ENCODE measurements at places on chromosomes 3 and 15.

GRCh38 chr3:84946240-84946639, 12.5 kb upstream of the CADM2 start:
- H3K4me3 ChIP-seq, result no peak overlapping the region
- no peaks in the 10 kb centered on the region for H3K36me3 ChIP-seq
- H3K27ac ChIP-seq, result no peak overlapping the region
- no peaks in the 10 kb centered on the region for H3K4me1 ChIP-seq
- H3K27me3 ChIP-seq, result no peaks in the 10 kb centered on the region
- DNase-seq, result no peak

DNA sequence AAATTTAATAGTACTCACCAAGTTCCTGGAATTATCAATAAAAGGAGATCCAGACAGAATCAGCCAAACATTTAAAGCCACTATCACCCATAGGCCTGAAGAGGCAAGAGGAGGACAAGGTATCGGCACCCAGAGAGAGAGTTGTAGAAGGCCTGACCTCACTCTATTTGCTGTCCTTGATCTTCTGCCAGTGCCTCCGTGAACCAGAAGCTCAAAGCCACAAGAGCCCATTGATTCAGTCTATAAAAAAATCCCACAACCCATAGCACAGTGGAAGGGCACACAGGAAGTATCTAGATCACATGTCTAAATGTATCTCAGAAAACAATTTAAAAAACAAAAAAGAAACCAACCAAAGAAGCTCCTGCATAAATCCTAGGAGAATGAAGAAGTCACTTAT, 68.6 kb upstream of the FAM174B start:
- no peak overlapping the region for H3K4me3 ChIP-seq
- H3K27me3 ChIP-seq, result peaks cover 3% of the 10 kb centered on the region
- no peak overlapping the region for H3K27ac ChIP-seq
- H3K4me1 ChIP-seq, result peaks cover 2% of the 10 kb centered on the region
- no peak for DNase-seq

GRCh38 chr15:50112488-50113186, 6.4 kb downstream of the ATP8B4 start:
- no peaks in the 10 kb centered on the region for H3K27me3 ChIP-seq
- no peak overlapping the region for H3K27ac ChIP-seq
- H3K4me1 ChIP-seq, result peaks cover 31% of the 10 kb centered on the region
- H3K4me3 ChIP-seq, result no peak overlapping the region

GRCh38 chr3:1969281-1969680, 129.4 kb upstream of the CNTN4 start:
- H3K36me3 ChIP-seq, result no peaks in the 10 kb centered on the region
- DNase-seq, result no peak
- H3K27me3 ChIP-seq, result no peaks in the 10 kb centered on the region
- H3K27ac ChIP-seq, result no peak overlapping the region

GRCh38 chr3:179682426-179683080, 29.7 kb downstream of the USP13 start:
- no peaks in the 10 kb centered on the region for H3K4me1 ChIP-seq
- H3K27me3 ChIP-seq, result no peaks in the 10 kb centered on the region
- H3K4me3 ChIP-seq, result no peak overlapping the region
- no peak overlapping the region for H3K27ac ChIP-seq
- peaks cover 6% of the 10 kb centered on the region for H3K36me3 ChIP-seq

DNA sequence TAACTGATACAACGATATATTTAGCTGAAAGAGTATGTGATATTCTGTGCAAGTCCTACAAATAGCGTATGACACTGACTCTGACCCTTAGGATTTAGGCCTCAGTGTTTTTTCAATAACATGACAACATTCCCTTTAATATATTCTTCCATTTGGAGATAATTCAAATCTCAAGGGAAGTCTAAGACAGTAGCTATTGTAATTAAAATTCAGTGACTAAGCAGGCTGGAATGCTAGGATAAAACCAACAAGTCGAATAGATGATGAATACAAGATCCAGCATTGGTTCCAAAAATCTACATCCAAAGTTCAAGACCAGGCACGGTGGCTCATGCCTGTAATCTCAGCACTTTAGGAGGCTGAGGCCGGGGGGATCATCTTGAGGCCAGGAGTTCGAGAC, 56.2 kb downstream of the QTRT2 start:
- no peak for DNase-seq
- H3K27me3 ChIP-seq, result no peaks in the 10 kb centered on the region
- no peak overlapping the region for H3K27ac ChIP-seq
- no peaks in the 10 kb centered on the region for H3K36me3 ChIP-seq

- no peaks in the 10 kb centered on the region for H3K27me3 ChIP-seq
- no peak for DNase-seq
- H3K36me3 ChIP-seq, result no peaks in the 10 kb centered on the region
- H3K4me3 ChIP-seq, result no peak overlapping the region
Measured at GRCh38 chr3:133294253-133294652, 105.6 kb upstream of the BFSP2 start.

DNA sequence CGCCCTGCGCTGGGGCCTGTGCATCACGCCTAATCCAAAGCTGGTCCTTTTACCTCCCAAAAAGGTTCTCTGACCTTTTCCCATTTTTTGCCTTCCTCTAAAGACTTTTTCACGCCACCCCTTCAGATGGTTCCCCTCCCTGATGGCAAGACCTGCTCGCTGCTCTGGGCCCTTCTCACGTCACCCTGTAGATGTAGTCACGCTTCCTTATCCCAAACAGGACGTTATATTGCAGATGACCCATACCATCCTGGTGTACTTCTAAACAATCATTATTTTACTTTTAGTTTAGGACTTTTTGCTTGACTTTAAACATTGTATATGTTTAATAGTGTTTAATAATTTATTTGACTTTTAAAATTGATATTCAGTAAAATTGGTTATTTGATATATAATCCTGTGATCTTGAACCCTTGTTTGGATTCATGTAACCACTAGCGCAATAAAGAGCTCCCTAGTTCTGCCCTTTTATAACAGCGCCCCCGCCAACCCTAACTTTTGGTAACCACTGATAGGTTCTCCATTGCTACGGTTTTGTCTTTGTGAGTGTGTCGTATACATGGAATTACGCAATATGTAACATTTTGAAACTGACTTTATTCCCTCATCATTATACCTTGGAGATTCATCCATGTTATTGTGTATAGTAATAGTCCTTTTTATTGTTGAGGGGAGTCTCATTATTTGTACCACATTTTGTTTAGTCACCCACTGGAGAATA, 159.0 kb upstream of the CHRNA7 start:
- H3K27me3 ChIP-seq, result peaks cover 11% of the 10 kb centered on the region
- H3K4me1 ChIP-seq, result peaks cover 4% of the 10 kb centered on the region
- H3K36me3 ChIP-seq, result no peaks in the 10 kb centered on the region
- DNase-seq, result no peak
- peak overlapping the region; percentile 50 for H3K27ac ChIP-seq

- no peak overlapping the region for H3K4me3 ChIP-seq
- peaks cover 14% of the 10 kb centered on the region for H3K4me1 ChIP-seq
- no peak overlapping the region for H3K27ac ChIP-seq
- DNase-seq, result no peak
- H3K36me3 ChIP-seq, result peaks cover 2% of the 10 kb centered on the region
Measured at GRCh38 chr15:74490339-74490689, 29.4 kb upstream of the UBL7 start.

DNA sequence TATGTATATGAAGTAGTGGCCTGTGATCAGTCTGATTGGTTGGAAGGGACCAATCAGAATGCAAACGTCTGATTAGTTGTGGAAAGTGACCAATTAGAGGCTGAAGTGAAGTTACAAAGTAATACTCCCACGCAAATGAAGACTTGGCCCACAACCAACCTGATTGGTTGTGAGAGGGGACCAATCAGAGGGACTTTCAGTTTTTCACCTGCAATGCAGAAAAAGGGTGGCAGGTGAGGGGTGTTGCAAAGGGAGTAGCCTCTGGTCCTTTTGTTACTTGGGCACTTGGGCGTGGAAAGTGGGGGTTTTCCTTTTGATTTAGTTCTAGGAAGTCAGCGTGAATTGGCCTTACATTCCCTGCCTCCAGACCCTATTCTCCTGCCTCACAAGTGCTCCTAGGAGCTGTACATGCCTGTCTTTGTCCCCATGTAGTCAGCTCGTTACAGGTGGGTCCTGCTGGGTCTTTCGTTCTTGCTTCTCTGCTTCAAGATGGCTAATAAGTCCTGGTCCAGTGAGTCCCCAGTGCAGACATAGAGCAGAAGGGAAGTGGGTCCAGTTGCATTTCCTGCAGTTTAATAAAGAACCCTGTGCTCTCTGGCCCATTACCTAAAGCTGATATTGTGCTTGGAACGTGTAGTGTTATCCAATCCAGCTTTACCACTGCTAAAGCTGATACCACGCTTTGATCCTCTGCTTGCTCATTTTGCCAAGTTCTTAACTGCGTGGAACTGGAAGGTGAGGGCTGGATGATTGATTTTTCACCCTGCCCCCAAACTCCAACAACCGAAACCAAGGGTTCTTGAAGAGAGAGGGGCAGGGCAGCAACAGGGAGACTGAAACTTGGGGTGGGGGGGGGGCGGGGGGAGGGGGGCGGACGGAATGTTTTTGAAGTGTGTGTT, 46.0 kb upstream of the CD47 start:
- peaks cover 14% of the 10 kb centered on the region for H3K4me1 ChIP-seq
- H3K36me3 ChIP-seq, result peaks cover 14% of the 10 kb centered on the region
- DNase-seq, result no peak
- no peak overlapping the region for H3K27ac ChIP-seq
- no peaks in the 10 kb centered on the region for H3K27me3 ChIP-seq
- H3K4me3 ChIP-seq, result no peak overlapping the region

GRCh38 chr3:114020907-114021306, 35.4 kb downstream of the CCDC191 start:
- no peak overlapping the region for H3K4me3 ChIP-seq
- no peak overlapping the region for H3K27ac ChIP-seq
- no peaks in the 10 kb centered on the region for H3K27me3 ChIP-seq
- no peak for DNase-seq
- H3K36me3 ChIP-seq, result no peaks in the 10 kb centered on the region
- no peaks in the 10 kb centered on the region for H3K4me1 ChIP-seq

- H3K4me1 ChIP-seq, result no peaks in the 10 kb centered on the region
- no peak overlapping the region for H3K27ac ChIP-seq
- DNase-seq, result no peak
- no peak overlapping the region for H3K4me3 ChIP-seq
- no peaks in the 10 kb centered on the region for H3K27me3 ChIP-seq
- peaks cover 24% of the 10 kb centered on the region for H3K36me3 ChIP-seq
Measured at GRCh38 chr3:138678874-138679392, 70.4 kb downstream of the FAIM start.

- peaks cover 85% of the 10 kb centered on the region for H3K4me1 ChIP-seq
- peaks cover 48% of the 10 kb centered on the region for H3K36me3 ChIP-seq
- H3K4me3 ChIP-seq, result no peak overlapping the region
- peak overlapping the region; percentile 99 for H3K27ac ChIP-seq
- H3K27me3 ChIP-seq, result no peaks in the 10 kb centered on the region
Measured at GRCh38 chr15:44719293-44719999, 8.1 kb downstream of the B2M start.

DNA sequence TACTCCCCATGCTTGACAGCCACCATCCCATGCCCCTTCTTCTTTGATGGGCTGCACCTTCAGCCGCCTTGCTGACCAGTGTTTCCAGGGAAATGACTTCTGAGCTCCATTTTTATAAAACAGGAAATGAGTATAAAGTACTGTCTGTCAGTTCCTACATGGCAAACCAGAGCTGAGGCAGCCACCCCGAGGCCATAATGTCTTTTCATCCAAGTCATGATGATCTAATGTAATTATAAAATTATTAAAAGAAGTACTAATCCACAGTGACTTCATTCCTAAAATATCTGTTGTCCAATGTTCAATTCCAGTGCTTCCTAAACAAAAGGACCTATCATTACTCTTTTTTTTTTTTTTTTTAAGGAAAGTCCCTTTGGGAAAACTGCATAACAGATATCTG, 75.2 kb upstream of the HERC1 start:
- peaks cover 13% of the 10 kb centered on the region for H3K4me1 ChIP-seq
- no peaks in the 10 kb centered on the region for H3K27me3 ChIP-seq
- no peak overlapping the region for H3K4me3 ChIP-seq
- no peaks in the 10 kb centered on the region for H3K36me3 ChIP-seq
- no peak for DNase-seq
- no peak overlapping the region for H3K27ac ChIP-seq

DNA sequence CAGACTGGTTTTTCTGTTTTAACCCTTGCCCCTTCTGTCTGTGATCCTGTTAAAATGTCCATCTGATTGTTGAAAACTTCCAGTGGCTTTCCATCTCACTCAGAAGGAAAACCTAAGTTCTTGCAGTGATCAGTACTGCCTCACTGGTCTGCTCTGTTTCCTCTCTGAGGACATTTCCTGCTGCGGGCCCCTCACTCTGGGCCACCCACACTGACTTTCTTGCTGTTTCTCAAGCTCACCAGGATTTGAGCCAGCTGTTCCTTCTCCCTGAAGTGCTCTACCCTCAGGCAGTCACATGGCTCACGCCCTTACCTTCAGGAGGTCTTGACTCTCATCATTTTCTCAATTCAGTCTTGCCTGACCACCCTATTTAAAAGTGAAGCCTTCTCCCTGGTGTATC, 1.8 kb downstream of the GRK7 start:
- no peak overlapping the region for H3K4me3 ChIP-seq
- H3K27me3 ChIP-seq, result no peaks in the 10 kb centered on the region
- DNase-seq, result no peak
- H3K36me3 ChIP-seq, result no peaks in the 10 kb centered on the region
- H3K27ac ChIP-seq, result no peak overlapping the region
- no peaks in the 10 kb centered on the region for H3K4me1 ChIP-seq

DNA sequence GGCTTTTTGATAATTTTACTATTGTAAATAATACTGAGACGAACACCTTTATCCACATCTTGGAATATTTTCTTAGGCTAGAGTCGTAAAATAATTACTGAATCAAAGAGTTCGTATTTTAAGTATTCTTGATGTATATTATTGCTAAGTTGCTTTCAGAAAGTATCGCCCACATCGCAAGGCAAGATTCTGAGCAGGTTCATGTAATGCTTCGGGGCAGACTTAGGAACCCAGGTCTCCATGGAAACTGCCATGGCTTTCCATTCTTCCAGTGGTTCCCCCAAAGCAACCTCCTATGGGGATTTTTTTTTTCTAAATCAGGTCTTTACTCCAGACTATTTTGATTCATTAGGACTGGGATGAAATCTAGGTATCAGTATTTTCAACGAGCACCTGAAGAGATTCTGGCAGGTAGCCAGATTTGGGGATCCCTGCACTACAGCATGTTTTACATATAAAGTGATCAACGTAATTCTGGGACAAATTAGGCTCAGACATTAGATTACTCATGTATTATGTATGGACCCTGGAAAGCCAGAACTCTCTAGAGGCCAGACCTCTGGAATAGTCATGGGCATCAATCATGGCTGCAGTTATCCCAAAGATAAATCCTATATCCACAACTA, 86.5 kb downstream of the B3GNT5 start:
- H3K4me1 ChIP-seq, result no peaks in the 10 kb centered on the region
- no peaks in the 10 kb centered on the region for H3K36me3 ChIP-seq
- no peak for DNase-seq
- no peaks in the 10 kb centered on the region for H3K27me3 ChIP-seq
- no peak overlapping the region for H3K4me3 ChIP-seq

DNA sequence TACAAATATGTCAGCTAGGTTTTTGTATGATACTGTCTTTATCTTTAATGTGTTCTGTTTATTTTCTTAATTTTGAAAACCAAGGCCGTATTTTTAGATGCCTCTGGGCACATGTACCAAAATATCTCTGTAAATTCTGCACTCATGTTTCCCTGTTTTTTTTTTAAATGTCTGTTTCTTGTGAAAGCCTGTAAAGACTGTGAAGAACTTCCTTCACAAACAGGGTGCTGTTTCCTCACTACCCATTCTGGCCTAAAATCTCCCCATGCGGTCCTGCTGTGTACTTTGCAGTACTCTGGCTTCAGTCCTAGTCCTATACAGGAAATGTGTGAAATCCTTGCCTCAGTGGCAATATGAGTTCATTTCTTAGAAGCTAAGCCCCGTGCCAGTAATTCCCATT, 133.4 kb upstream of the ZBTB20 start:
- H3K4me3 ChIP-seq, result no peak overlapping the region
- no peak for DNase-seq
- no peaks in the 10 kb centered on the region for H3K4me1 ChIP-seq
- H3K27me3 ChIP-seq, result no peaks in the 10 kb centered on the region
- H3K36me3 ChIP-seq, result no peaks in the 10 kb centered on the region
